ENCODE measurements at places on chromosomes 2 and 18. TPM values are rescaled to one million over a fixed set of nuclear protein-coding genes. Genes with fewer than 3 reads are reported as not detected.

The MATN3 gene
- polyA plus RNA-seq = 6.0 TPM

The GBX2 gene
- 0.45 TPM for polyA plus RNA-seq

The QPCT gene
- polyA plus RNA-seq = 0.81 TPM

The ARHGAP25 gene
- 0.21 TPM for polyA plus RNA-seq

The TEX261 gene
- polyA plus RNA-seq = 39.5 TPM

The ANKRD53 gene
- 4.7 TPM for polyA plus RNA-seq

The DNAJC5G gene
- not detected for polyA plus RNA-seq

The GPC1 gene
- polyA plus RNA-seq = 142 TPM

The RGPD4 gene
- 0.02 TPM for polyA plus RNA-seq

The MARS2 gene
- 3.5 TPM for polyA plus RNA-seq

The CTAGE1 gene
- polyA plus RNA-seq = 0.60 TPM

The UCN gene
- 2.6 TPM for polyA plus RNA-seq

The PLCD4 gene
- 1.0 TPM for polyA plus RNA-seq

The STON1 gene
- polyA plus RNA-seq = 12.2 TPM

The CAPN14 gene
- polyA plus RNA-seq = 0.06 TPM

The DIPK1C gene
- 0.73 TPM for polyA plus RNA-seq

The GKN1 gene
- 0.79 TPM for polyA plus RNA-seq

The HOXD12 gene
- polyA plus RNA-seq = 3.1 TPM

The EN1 gene
- polyA plus RNA-seq = 1.3 TPM

The NYAP2 gene
- 0.23 TPM for polyA plus RNA-seq

The CRACDL gene
- polyA plus RNA-seq = 1.4 TPM

The PKDCC gene
- 270 TPM for polyA plus RNA-seq

Measured in hepatocyte (in vitro differentiated cells).